Endothelial cell of umbilical vein (primary cell): ENCODE measurements at places on chromosomes 7 and 10. TPM values are rescaled to one million over a fixed set of nuclear protein-coding genes. Genes with fewer than 3 reads are reported as not detected.
A peak's percentile ranks its signal among the peaks of the same experiment; 100 is the strongest.

GRCh38 chr7:28532181-28532580, 119.9 kb downstream of the CREB5 start:
- no peak for DNase-seq
- H3K4me1 ChIP-seq, result peaks cover 31% of the 10 kb centered on the region
- H3K36me3 ChIP-seq, result no peaks in the 10 kb centered on the region
- H3K27ac ChIP-seq, result no peak overlapping the region
- H3K4me3 ChIP-seq, result no peak overlapping the region

DNA sequence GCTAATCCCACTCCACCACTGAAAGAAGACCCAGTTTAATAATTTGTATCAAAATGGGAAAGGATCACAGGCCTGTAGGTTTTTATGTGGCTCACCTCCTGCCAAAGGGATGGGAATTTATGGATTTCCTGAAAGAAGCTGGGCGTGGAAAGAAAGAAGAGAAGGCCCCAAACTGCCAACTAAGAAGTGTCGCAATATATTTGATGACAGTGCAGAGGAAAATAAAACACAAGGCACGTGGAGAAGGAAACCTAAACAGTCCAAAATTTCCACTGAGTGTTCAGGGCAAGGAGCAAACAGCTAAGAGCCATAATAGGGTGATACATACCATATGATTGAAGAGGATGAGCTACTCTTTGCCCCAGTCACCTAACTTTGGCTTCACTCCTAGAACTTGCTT, 667.2 kb downstream of the GATA3 start:
- no peaks in the 10 kb centered on the region for H3K27me3 ChIP-seq
- no peaks in the 10 kb centered on the region for H3K36me3 ChIP-seq
- no peak overlapping the region for H3K4me3 ChIP-seq
- no peak overlapping the region for H3K27ac ChIP-seq
- no peaks in the 10 kb centered on the region for H3K4me1 ChIP-seq

SLC26A5 gene
- not detected in 2 replicates for total RNA-seq

ERVW-1 gene
- not detected in 2 replicates for total RNA-seq

GRCh38 chr10:84397735-84398144, 69.4 kb downstream of the CCSER2 start:
- DNase-seq, result peak; percentile 8
- H3K27ac ChIP-seq, result no peak overlapping the region
- H3K27me3 ChIP-seq, result no peaks in the 10 kb centered on the region

SYT15 gene
- total RNA-seq, result 0.65 and 0.75 TPM in 2 replicates

NUTM2D gene
- 1.3 and 1.6 TPM in 2 replicates for total RNA-seq

DNA sequence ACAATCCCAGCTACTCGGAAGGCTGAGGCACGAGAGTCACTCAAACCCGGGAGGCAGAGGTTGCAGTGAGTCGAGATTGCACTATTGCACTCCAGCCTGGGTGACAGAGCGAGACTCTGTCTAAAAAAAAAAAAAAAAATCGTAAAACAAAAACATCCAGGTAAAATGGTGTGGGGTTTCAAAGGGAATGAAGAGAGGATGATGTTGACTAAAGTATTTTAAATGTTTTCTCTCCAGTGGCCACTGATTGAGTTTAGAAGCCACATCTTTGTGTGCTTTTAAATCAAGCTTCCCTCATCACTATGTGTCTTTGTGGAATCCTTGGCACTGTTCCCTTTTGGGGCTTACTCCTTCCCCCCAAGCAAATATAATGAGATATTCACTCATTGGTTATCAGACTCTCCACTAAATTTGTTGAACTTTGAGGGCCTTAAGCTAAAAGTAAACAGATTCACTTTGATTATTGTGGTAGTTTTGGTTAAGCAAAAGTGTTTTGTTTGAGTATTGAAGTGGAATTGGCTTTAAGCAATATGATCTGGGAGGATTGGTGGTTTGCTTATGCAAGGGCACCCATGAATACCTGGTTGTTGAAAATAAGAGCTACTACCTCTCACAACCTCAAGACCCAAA, 162.9 kb downstream of the CDK14 start:
- H3K27me3 ChIP-seq, result no peaks in the 10 kb centered on the region
- no peaks in the 10 kb centered on the region for H3K4me1 ChIP-seq
- H3K36me3 ChIP-seq, result no peaks in the 10 kb centered on the region
- no peak overlapping the region for H3K4me3 ChIP-seq
- no peak overlapping the region for H3K27ac ChIP-seq
